Activated CD8-positive, alpha-beta memory T cell treated with anti-CD3 and anti-CD28 coated beads for 1 hour (primary cell): ENCODE measurements at places on chromosomes 1 and 21.

DNA sequence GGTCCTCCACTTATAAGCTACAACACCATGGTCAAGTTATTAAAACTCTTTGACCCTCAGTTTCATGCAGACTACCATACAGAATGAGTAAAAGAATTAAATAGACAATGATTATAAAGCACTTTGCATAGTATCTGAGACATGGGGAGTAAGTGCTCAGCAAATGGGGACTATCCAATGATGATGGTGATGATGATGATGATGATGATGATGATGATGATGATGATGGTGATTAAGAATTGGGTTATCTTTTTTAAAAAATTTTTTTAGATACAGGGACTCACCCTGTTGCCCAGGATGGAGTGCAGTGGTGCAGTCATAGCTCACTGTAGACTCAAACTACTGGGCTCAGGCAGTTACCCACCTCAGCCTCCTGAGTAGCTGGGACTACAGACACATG, 8.1 kb upstream of the EPS15 start:
- no peak for DNase-seq

- DNase-seq, result no peak
These were observed 54.3 kb downstream of the ZNF697 start for GRCh38 chr1:119593805-119594204.

GRCh38 chr1:228321895-228322294, 84.7 kb downstream of the TRIM11 start:
- no peak for DNase-seq

- DNase-seq, result no peak
These were observed 7.9 kb downstream of the ACOT7 start for GRCh38 chr1:6385488-6386191.

- DNase-seq, result no peak
These were observed 682.6 kb downstream of the RWDD3 start for GRCh38 chr1:95916616-95917015.

GRCh38 chr1:909861-910310, 13.8 kb upstream of the SAMD11 start:
- no peak for DNase-seq

- DNase-seq, result no peak
These were observed 1.4 kb downstream of the CASQ1 start for GRCh38 chr1:160191756-160192155.

- DNase-seq, result no peak
These were observed 627.4 kb downstream of the LMO4 start for GRCh38 chr1:87956072-87956471.

DNA sequence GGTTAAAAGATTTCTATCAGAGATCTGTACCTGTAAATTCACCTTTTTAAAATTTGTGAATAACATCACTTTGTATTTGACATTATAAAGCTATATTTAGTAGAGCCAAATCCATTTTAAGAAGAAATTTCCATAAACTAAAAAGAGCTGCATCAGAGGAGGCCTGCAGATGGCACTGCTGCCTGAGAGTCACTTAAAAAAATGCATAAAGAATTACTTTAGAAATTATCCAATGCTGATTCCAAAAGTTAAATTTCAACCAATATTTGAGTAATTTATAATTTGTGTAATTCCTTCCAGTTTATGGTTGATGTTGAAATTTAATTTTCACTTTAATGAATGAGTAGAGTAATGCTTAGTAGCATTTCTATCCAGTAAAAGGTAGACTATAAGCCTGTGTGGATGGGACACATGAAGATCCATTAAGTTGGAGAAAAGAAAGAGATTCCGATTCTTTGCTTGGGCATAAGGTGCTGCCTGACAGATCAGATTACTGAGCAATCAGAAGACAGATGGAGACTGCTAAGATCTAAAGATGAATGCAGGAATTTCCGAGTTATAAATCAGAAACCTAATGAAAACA, 20.7 kb upstream of the RPE65 start:
- no peak for DNase-seq

DNA sequence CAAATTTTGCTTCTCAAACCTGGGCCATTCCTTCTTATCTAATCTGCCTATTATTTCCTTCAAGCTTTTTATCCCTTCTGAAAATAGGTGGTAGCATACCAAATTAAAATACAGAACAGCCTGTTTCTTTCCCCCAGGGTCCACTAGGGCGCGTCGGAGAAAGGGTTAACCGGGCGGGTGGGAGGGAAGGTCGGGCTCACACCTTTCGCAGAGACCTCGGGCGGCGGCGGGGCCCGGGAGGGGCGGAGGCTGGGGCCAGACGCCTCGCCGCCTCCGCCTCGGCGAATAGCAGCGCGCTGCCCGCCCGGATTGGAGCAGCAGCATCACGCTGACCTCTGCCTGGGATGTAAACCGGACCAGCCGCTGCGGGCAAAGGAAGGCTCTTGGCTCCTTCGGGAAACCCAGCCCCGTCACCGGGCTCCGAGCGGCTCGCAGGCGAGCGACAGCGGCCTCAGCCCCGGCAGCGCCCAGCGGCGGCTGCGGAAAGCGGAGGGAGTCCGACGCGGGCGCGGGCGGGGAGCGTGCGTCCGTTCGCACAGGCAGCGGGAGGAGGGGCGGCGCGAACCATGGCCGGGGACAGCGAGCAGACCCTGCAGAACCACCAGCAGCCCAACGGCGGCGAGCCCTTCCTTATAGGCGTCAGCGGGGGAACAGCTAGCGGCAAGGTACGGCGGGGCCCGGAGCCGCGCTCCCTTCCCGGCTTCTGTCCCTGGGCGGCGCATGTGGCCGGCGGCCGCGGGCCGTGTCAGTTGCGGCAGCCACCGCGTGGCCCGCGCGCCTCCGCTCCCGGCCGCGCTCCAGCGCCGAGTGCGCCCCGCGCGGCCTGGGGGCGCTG, at the start of gene UCK2:
TSS of gene UCK2 (plus strand) at position 347 of the 835 bp plus-strand sequence. CDS start at position 567, 220 bp downstream.
- peak; percentile 25 for DNase-seq

- DNase-seq, result no peak
These were observed 90.5 kb downstream of the LIPI start for GRCh38 chr21:14120091-14120734.

DNA sequence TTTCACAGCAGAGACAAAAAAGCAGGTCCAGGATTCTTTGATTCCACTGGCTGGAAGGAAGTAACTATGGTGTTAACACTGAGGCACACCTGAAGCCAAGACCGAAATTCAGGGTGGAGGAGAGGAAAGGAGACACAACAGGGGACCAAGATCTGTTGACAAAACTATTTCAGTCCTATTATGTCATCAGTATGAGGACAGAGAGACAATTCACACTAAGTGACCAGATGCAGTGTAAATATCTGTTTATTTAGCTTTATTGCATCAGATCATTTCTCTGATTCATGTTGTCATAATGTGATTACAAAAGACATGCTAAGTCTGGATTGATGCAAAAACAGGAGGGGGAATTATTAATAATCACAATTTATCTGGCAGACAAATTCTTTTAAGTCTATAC, 118.8 kb downstream of the SIPA1L2 start:
- no peak for DNase-seq

DNA sequence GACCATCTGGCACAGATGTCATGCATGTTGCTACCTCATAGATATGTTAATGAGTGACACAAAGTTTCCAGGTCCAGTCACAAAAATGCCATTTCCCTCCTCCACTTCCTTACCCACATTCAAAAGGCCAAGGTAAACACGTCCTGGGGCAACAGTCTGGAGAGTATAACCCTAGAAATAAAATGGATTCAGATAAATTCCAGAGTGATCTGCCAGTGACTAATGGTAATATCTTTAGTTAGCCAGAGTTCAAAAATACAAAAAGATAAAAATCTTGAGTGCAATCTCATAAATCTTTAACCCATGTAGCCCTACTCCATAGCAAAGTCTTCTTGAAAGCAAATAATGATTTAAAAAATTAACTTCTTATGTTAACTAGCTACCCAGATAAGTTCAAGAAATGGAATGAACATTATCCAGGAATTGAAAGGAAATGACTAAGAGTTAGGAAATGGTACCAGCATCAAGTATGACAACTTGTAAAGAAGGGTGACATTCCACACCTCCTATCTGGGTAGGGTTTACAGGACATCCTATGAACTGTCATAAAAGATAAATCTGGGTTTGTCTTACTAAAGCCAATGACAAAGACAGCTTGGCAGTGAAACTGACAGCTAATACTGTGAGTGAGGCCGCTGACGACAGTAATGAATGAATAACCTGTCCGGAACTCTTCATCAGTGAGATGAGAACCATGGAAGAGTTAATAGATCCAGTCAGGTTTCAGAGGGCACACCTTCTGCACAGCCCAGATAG, 18.1 kb downstream of the RGS2 start:
- no peak for DNase-seq

DNA sequence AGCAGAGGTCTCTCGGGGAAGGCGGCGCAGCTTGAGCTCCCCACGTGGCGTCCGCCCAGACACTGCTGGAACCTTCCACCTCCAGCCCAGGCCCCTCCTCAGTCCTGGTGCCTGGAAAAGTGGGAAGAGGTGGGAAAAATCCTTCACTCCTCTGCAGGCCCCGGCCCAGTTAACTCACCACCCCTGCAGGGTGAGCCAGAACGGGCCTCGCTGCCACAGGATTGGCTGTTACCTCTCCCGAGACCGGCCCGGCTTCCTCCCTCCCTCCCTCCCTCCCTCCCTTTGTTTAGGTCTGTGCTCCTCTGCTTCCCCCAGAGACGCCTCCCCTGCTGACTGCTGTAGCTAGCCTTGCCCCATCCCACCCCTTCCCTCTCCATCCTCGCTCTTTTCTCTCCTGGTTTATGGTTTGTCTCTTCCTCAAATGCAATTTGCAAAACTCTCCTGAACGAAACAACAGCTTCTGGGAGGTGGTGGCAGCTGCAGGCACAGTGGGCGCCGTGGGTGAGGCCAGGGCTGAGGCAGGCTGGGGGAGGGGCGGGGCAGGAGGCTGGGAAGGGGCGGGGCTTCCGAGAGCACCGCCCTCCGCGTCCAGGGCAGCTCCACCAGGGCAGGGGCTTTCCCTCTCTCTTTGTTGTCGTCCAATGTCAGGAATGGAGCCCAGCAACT, 6.5 kb downstream of the CAPN9 start:
- no peak for DNase-seq

- peak; percentile 79 for DNase-seq
These were observed 420 bp downstream of the CFAP57 start for GRCh38 chr1:43172527-43172972.

DNA sequence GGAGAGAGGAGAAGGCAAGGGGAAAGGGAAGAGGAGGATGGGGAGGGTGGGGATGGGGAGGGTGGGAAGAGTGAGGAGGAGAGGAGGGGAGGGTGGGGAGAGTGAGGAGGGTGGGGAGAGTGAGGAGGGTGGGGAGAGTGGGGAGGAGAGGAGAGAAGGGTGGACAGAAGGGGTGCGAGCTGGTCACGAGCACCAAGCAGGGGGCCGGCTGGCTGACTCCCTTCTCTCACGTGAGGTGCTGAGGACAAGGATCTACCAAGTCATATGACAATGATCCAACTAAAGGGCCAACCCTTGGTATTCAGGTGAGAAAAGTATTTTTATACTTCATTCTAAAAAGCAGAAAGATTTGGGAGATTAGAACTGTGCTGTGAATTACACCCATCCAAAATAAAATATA, 51.8 kb downstream of the COQ8A start:
- DNase-seq, result no peak

DNA sequence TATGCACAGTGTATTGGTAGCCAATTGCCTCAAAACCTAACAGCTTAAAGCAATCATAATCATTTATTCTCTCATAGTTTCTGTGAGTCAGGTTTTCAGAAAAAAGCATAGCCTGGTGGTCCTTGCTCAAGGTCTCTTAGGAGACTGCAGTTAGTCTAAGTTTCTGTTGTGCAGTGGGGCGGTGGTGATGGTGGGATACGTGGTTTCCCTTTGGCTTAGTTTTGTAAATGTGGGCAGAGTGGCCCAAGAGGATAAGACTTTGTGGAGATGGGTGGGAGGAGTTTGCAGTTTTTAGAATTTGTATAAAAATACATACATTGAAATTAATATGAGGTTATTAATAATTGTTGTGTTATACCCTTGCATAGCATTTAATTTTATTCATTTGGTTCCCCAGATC, 68.6 kb downstream of the NOS1AP start:
- DNase-seq, result no peak

GRCh38 chr21:27759820-27760219, 792.9 kb upstream of the ADAMTS5 start:
- no peak for DNase-seq
